ENCODE measurements at places on chromosomes 4 and X.
A peak's percentile ranks its signal among the peaks of the same experiment; 100 is the strongest.

GRCh38 chrX:5575407-5575806 is 653.3 kb downstream of the NLGN4X start:
- DNase-seq: no peak

DNA sequence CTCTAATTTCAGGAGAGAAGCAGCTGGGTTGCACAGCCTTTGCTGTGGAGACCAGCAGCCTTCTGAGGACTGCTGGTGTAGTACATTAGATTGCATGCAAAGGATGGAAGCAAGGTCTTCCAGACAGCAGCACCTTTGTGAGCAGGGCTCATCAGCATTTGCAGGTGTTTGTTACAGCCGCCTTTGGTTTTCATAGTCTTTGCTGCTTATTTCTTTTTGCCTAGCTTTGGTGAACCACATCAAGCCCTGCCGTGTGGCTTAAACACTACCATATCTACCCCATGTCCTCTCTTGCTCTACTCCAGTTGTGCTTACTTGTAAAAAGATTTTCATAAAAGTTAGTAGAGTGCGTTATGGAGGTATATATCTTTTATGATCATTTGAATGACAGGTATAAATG is 57.5 kb downstream of the MTM1 start:
- DNase-seq: no peak

DNA sequence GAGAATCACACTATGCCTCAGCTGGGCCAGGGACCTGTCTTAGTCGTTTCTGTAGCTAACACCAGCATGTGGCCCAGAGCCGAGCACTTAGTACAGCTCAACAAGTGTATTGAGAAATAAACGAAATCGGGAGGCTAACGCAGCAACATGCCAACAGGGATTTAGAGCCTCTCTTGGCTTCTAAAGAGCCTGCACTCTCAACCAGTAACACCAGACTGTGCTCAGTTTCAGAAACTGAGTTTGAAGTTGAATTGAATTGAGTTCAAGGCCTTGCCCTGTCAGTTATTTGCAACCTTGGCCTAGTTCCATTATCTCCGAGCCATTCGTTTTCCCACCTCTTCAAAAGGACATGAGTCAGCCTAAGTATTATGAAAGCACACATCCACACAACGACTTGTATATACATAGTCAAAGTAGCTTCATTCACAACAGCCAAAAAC is 71.3 kb upstream of the LDB2 start:
- DNase-seq: no peak

GRCh38 chr4:142567199-142567598 is 278.9 kb downstream of the INPP4B start:
- no peak for DNase-seq

DNA sequence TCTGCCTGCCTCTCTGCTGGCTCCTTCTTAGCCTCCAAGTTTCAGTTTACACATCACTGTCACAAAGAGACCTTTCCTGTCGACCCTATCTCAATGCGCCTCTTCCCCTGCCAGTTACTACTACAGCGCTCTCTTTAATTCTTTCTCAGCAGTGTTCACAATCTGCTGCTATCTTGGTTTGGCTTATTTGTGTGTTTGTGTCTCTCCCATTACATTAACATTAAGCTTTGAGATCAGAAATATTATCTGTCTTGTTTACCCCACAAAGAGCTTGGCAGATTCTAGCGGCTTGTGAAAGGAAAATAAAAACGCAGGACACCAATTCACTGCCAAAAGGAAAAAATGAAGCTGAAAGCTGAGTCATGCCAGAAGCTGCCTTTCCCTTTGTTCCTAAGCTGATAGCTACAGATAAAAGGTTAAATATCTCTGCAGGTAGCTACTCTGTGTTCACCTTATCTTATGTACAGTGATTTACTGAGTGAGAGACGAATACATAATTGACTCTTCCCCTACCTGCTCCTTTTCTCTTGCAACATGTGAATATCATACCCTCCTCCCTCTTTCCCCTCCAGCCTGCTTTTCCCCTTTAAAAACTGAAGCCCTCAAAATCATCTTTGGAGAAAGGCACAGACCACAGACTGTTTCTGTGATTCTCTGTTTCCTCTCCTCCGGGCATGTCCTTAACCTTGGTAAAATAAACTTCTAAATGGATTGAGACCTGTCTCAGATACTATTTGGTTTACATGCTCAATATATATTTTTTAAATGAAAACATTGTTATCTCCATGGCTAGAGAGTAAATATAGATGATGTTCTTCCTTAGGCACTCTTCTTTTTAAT is 19.3 kb upstream of the SLC9A7 start:
- peak; percentile 3 for DNase-seq

- DNase-seq: no peak
These were observed 23.3 kb upstream of the MGST2 start for GRCh38 chr4:139642364-139642763.

DNA sequence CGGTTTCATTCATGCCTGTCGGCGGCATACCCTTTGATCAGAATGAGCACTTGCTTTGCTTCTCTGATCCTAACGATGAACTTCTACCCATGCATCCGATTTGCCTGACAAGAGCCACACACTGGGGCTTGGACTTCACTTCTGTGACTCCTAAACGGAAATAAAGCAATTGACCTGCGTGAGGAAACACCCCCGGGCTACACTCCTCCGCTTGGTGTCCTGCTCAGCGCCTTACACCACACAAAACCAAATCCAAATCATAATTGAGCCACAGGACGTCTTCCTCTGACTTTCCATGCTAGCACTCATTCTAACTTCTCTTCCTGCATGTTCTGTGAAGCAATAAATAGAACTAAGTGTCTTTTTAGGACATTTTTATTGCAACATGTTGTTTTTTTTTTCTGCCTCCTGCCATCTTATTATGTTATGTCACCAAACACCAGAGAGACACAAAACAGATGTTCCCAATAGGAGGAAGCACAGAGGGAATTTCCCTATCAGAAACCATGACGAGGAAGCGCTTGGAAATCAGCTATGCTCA is 110.8 kb upstream of the FAM9B start:
- peak; percentile 44 for DNase-seq

GRCh38 chrX:118211891-118212816 is 95.5 kb upstream of the KLHL13 start:
- DNase-seq: no peak

DNA sequence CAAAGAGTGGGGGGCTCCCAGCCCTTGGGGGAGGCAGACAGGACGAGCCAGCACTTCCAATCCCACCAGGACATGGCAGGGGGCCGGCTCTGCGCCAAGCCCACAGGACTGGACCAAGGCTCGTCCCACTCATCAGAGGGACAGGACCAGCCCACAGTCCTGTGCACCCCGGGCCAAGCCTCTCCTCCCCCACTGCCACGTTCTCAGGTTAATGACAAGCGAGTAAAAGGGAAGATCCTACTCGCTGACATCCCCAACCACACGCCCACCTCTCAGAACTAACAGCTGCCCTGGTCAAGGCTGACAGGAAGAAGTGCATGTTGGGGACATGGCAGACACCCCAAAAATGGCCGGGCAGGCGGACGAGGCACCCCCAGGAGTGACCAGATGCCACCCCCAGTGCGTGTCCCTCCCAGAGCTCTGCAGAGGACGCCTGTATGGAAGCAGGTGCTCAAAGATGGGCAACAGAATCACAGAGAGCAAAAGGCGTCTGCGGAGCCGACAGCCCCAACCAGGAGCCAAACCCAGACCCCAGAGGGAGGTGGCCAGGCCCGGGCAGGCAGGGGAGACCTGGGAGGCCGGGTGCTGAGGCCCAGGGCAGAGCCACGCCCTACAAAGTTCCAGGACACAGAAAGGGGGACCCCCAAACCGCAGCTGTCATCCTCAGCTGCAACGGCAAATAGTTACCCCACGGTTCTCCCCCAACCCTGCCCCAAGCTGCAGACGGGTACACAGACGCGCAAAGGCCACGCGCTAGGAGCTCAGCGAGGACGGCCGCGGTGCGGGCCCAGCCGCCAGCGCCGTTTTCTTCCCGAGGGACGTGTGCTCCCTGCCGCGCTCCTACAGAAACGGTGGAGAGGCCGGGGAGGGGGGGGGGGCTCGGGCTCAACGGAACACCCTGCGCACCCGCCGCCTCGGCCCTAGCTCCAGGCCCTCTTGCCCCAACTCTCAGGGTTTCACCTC is 1.7 kb downstream of the CTBP1 start:
- peak; percentile 77 for DNase-seq

DNA sequence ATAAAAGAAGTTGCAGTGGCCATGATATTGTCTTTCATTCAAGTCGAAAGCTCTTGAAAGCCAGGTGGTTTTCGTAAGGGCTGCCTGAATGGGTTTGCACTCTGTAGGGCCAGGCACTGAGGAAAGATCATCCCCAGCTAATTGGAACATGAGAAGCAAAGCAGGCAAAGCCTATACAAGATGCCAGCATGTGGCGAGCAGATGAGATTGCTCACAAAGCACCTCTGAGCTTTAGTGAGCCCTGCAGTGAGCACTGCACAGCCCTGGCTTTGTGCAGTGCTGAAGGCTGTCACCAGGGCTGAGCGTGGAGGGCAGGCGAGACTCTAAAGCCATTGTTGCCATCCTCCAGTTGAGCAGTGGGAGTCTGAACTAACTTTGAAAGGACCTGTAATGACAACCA is 53.8 kb downstream of the HADH start:
- DNase-seq: peak; percentile 22

GRCh38 chr4:147311956-147312355 is 168.9 kb upstream of the EDNRA start:
- no peak for DNase-seq

- no peak for DNase-seq
These were observed 27.0 kb downstream of the DHX15 start for GRCh38 chr4:24557026-24558025.

GRCh38 chr4:27759611-27760575 is 899.3 kb downstream of the STIM2 start:
- DNase-seq: peak; percentile 31

DNA sequence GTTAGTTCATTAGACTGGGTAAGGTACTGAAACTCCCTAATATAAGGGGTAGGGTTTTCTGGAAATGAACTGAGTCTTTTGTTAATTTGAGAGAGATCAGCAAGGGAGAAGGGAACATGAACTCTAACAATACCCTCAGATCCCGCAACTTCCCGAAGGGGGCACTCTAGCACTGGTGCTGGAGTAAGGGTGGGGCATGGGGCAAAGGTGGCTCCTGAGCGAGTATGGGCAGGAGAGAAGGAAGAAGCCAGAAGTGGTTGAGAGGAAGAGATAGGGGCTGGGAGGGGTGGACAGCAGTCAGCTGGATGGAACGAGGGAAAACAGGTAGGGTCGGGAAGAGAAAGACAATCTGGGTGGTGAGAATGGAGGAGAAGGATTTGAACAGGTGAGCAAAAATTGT is 183.2 kb upstream of the MAGEE2 start:
- peak; percentile 49 for DNase-seq

- peak; percentile 51 for DNase-seq
These were observed 111.4 kb upstream of the RXFP1 start for GRCh38 chr4:158410272-158410671.

- DNase-seq: no peak
These were observed 2.0 kb downstream of the RAB40A start for GRCh38 chrX:103517246-103517645.

GRCh38 chrX:17414027-17414658 is 39.1 kb downstream of the NHS start:
- DNase-seq: no peak

DNA sequence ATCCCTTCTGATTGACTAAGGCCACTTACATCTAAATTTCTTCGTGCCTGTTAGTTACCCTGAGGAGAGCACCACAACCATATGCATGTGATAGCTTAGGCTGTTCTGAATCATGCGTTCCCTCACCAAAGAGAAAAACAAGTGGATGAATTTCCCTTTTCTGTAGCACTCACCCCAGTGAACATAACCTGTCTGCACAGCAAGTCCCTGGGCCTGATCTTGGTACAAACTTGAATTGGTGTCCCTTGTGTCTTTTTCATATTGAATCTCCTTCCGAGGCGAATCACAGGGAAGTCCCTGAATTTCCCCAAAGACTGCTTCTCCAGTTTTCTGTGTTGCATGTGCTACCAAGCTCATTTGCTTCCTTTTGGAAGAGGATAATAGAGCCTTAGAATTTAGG is 100.4 kb downstream of the KLHL8 start:
- DNase-seq: no peak

DNA sequence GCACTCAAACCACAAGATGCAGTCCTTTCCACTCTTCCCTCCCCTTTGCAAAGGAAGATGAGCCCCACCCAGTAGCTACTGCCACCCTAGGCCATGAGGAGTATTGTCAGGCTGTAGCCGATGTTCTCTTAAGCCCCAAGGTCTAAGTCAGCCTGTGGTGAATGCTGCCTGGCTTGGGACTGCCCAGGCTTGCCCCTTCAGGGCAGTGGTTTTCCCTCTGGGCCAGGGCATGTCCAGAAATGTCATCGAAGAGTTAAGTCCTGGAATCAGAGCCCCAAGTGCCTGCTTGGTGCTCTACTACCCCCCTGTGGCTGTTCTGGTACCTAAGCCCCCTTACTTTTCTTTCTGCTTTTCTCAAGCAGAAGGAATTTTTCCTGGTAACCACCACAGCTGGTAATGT is 11.8 kb upstream of the PGK1 start:
- DNase-seq: peak; percentile 31

DNA sequence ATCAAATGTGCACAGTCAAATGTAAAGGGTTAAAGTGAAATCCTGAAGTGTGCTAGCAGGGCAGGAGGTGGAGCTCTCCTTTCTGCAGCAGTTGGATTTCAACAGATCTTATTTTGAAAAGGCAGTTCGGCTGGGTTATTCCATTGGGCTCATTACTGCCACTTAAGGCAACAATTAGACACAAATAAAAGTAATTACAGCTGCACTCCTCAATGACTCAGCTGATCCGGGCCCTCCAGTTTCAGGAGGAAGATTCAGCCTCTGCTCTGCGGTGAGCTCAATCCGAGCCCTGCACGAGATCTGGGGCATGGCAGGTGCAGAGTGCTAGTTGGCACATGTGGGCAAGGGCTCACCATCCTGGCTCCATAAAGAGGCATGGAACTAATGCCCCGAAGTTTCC is 85.4 kb downstream of the PHKA2 start:
- no peak for DNase-seq

- peak; percentile 81 for DNase-seq
These were observed 192.1 kb downstream of the SPRY1 start for GRCh38 chr4:123588631-123589241.

- DNase-seq: no peak
These were observed 125.2 kb downstream of the STIM2 start for GRCh38 chr4:26985873-26986272.

DNA sequence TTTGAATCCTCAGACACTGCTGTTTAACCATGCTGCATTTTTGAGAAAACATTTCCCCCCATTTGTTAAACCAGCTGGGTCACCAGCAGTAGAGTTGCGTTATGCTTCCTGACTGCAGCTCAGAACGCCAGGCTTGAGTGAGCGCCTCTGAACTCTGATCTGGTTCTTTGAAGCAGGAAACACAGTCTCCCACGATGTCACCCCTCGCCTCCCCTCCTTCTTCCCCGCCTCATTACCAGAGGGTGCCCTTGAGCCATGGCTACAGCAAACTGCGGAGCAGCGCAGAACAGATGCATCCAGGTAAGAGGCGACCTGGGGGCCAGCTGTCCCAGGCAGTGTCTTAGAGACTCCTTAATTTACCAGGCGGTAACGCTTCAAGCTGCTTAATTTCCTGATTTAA is 78.4 kb downstream of the REPS2 start:
- DNase-seq: no peak

GRCh38 chr4:56804551-56804950 is 16.9 kb downstream of the SPINK2 start:
- DNase-seq: no peak

- peak; percentile 34 for DNase-seq
These were observed 124.4 kb downstream of the CHRDL1 start for GRCh38 chrX:110671068-110671803.

Data from DMS53 (cell line).